ENCODE measurements at places on chromosomes 11 and 22. TPM values are rescaled to one million over a fixed set of nuclear protein-coding genes. Genes with fewer than 3 reads are reported as not detected.

CLCF1 gene
- 5.6 TPM for total RNA-seq

GSTT2B gene
- total RNA-seq = 13.1 TPM

DNA sequence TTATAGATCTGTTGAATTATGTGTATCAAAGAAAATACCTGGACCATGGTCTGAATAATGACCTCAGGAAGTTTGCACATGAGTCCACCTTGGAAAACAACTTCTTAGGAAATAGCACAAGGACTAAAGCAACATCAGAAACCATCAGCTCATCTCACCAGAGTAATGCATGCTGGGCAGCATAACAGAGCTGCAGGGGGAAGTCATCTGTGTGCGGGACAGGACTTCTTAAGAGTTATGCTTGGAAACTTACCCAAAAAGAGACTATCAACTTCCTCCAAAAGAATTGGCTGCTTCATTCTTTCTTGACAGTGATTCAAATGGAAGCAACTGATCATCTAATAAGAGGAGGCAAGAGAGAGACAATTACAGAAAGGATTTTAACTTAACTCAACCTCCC, 2.5 kb downstream of the OR56B4 start:
- H3K27ac ChIP-seq = no peak overlapping the region
- DNase-seq = no peak
- H3K4me1 ChIP-seq = no peaks in the 10 kb centered on the region

- no peaks in the 10 kb centered on the region for H3K36me3 ChIP-seq
- H3K4me3 ChIP-seq = no peak overlapping the region
- no peaks in the 10 kb centered on the region for H3K4me1 ChIP-seq
- H3K27me3 ChIP-seq = no peaks in the 10 kb centered on the region
Observed at GRCh38 chr11:62115085-62115694, 8.6 kb upstream of the INCENP start.

- H3K27ac ChIP-seq = no peak overlapping the region
- no peak for DNase-seq
- H3K36me3 ChIP-seq = no peaks in the 10 kb centered on the region
- H3K27me3 ChIP-seq = peaks cover 75% of the 10 kb centered on the region
- H3K4me3 ChIP-seq = peak overlapping the region; percentile 21
Observed at GRCh38 chr11:43581370-43582023, 99.0 kb upstream of the HSD17B12 start.
